ENCODE measurements at places on chromosomes 16 and 17. TPM values are rescaled to one million over a fixed set of nuclear protein-coding genes. Genes with fewer than 3 reads are reported as not detected.

DNA sequence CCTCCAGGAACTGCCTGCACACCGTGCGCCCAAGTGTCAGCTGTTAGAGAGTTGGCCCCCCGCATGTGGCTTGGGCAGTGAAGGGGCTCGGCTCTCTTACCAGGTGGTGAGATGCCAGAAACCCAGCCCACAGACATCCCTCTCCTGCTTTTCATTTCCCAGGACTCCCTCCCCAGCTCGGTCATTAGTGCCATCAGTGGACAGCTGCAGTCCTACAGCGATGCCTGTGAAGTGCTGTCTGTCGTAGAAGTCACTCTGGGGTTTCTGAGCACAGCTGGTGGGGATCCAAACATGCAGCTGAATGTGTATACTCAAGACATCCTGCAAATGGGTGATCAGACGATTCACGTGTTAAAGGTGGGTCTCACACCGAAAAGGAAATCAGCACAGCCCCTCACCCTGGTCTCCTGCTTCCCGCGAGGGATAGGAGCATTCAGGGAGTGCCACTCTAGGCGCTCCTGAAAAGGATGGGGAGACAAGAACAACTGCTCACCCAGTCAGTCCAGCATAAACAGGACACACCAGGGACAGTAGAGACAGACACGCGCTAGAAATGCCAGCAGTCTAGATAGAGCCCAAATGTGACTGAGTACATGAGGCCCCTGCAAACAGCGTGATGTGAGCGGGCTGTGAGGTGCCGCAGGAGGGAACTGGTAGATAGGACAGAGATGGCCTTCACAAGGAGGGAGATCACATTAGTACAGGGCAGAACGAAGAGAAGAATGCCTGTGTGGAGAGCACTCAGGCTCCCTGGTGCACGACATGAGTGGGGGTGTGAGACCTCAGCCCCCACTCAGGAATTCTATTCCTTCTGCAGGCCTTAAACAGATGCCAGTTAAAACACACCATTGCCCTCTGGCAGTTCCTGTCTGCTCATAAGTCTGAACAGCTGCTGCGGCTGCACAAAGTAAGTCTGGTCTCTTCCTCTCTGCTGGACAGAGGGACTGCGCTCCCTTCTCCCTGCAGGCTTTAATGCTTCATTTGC, 25.7 kb upstream of the ENDOV start:
- DNase-seq: no peak

GRCh38 chr16:51982715-51983680, 563.9 kb downstream of the TOX3 start:
- DNase-seq: no peak

- DNase-seq: no peak
Observed at GRCh38 chr16:6528217-6528616, 804.4 kb upstream of the RBFOX1 start.

GRCh38 chr16:25009822-25010221, 5.3 kb downstream of the ARHGAP17 start:
- DNase-seq: no peak

GRCh38 chr17:55023626-55024025, 55.1 kb downstream of the STXBP4 start:
- no peak for DNase-seq

DNA sequence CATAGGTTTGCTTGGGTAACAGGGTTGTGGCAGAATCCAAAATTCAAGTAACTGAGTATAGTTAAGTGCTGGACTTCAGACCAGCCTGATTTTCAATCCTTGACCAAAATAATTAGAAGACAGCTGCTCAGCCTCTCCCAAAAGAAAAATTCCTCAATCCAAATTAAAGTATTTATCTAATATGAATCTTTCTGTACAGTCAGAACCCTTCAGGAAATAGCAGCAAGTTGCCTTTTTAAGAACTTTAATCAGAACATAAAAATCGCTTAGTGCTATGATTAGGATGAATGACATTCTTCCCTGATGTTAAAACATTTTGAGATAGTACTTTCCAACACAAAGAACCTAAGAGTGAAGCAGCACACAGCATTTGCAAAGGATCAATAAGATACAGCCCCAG, 50.2 kb downstream of the CFDP1 start:
- no peak for DNase-seq

- peak; percentile 90 for DNase-seq
Observed at GRCh38 chr17:30116661-30117551, at the start of gene NSRP1. TSS of gene NSRP1 (plus strand) at chr17:30116816. CDS start at chr17:30116844, 28 bp downstream.

DNA sequence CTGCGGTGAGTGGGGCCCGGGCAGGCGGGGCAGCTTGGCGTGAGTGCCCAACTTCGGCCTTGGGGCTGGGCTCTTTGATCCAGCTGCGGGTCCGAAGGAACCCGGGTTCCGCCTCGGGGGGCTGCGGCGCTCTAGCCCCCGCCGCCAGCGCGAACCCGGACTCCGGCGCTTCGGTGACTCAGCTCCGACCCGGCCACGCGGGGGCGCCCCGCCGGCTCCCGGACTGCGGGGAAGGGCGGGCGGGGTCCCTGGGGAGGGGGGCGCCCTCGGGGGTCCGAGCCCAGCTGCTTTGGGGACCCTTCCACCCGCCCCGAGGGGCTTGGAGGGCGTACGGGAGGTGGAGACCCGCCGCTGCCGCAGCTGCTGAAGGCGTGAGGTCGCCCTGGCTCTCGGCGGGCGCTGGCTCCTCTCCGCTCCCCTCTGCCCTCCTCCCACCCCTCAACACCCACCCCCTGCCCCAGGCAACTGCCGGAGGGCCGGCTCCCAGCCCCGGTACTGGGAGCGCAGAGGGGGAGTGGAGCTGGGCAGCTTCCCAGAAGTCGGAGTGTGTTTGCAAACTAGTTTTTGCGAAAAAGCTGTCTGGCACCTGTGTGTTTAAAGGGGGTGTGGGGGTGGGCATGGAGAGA, 516 bp downstream of the CPNE2 start:
- peak; percentile 37 for DNase-seq

DNA sequence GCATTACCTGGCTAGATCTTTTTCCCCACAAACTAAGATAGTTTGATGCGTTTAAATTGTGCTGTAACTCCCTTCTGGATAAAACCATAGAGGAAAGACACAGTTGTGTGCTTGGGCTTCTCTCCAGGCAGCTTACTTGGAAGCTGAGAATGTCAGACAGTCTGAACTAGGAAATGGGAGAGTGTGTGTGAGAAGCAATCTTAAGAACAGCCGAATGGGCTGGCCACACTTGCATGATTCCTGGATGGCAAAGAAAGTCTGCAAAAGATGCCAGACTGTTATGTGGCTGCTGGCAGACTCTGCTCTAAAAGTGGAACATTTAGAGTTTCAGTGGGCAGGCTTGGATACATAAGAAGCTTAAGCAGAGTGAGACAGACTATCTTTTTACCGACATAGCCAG, 384.3 kb upstream of the PSMD7 start:
- no peak for DNase-seq

Gene SPDYE4
- not detected for total RNA-seq

Gene PSMB3
- 169 TPM for total RNA-seq

Data from omental fat pad (tissue), 4 donors.